IPS DF 6.9 (cell line): ENCODE measurements at places on chromosomes 7 and 10.

DNA sequence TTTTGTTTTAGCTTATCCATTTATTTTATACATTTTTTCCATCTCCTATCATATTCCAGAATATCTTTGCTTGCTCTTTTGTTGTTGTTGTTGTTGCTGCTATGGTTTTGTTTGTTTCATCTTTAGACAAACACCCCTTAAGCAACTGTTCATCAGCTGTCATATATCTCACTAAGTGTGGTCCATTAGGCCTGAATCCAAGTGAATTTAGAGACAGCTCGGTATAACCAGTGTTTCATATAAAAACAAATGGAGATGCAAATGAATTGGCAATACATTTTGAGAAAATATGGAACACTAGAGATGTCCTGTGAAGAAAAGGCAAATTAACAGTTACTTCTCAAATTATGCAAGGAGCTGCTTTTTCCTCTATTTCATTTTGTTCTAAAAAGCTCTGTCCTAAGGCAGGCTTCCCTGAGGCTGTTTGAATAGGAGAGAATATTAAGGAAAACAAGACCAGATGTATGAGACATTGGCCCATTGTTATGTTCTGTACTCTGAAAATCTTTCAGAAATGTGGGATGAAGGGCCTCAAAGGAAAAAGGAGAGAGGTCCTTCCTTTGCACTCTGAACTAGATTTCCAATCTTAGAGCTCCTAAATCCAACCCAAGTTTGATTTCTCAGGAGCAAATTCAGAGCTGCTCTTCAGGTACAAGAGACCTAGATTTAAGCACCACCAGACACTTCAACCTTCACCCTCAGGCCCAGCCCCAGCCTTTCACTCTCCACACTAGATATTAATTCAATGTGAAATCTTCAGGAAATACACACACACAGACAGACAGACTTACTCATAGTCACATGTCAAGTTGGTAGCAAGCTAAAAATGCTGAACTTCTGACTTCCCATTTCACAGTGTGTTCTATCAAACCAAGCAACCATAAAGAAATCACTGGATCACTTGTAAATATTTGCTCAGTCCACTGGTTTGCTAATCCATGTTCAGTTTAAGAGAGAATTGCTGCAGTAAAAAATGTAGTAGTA, 5.4 kb downstream of the TFEC start:
- no peak for DNase-seq

DNA sequence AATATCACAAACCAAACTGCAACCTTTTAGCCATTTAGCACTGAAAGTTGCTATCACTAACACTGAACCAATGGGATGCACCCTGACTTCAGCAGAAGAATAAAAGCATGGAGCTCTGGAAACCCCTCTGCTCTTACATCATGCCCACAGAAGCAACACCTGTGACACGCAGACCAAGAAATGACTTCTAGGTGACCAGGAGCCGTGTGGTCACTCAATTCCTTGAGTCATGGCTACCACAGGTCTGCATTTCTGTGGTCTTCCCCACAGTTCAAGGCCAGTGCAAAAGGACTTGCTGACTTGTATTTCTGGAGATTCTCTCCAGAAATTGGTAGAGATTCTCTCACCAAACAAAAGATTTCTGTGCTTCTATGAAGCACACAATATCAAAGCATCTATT, 38.3 kb downstream of the NRCAM start:
- no peak for DNase-seq

DNA sequence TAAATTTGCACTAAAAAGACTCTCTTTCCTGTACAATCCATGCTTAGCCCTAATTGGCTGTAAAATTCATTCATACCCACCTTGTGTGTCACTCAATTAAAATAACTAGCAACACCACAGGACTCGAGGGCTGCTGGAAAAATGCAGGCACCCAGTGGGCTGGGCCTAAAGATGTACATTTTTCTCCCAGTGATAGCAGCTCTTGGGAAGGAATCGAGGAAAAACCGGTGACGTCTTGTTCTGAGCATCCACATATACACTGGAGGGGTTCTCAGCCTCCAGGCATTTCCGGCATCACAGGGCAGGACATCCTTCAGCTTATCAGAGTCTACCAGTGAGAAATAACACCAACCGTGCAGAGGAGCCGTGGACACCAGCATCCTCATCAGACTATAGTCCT, 85.8 kb upstream of the PITRM1 start:
- DNase-seq: no peak

GRCh38 chr7:134465491-134465890, 6.6 kb upstream of the AKR1B1 start:
- no peak for DNase-seq

- DNase-seq: peak; percentile 35
Measured at GRCh38 chr10:88582806-88583583, at the start of gene RNLS. TSS of gene RNLS (minus strand) at chr10:88583318.

GRCh38 chr7:130880668-130881067, 146.7 kb upstream of the KLF14 start:
- DNase-seq: no peak

DNA sequence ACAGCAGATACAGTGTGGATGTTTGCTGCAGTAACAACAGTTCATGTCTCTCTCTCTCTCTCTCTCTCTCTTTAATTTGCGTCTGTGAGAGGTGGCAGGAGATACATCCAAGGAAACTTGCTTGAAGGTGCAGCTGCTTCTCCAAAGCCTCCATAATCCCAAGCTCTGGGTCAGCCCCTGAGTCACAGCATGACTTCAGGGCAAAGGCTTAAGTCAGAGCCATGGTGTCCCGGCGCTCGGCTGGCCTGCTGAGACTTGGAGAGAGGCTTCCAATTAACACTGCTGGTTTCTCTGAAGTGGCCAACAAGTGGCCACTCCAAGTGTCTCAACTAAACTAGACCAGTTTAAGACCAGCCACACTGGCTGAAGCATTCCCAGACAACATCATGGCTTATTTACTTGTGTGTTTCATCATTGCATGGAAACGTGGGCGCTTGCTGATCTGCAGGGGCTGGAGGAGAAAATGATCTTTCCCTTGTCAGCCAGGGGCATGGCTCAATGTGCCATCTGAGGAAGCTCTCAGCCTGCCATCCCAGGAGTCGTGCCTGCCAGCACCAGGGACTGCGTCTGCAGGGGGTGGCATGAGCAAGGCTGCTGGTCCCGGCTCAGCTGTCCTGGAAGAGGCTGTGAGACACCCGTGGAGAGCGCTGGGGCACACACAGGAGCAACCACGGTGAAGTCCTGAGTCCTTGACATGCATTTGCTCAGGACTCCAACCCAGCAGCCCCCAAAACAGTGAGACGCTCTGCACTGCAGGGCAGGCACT, 254.2 kb downstream of the COBL start:
- no peak for DNase-seq

DNA sequence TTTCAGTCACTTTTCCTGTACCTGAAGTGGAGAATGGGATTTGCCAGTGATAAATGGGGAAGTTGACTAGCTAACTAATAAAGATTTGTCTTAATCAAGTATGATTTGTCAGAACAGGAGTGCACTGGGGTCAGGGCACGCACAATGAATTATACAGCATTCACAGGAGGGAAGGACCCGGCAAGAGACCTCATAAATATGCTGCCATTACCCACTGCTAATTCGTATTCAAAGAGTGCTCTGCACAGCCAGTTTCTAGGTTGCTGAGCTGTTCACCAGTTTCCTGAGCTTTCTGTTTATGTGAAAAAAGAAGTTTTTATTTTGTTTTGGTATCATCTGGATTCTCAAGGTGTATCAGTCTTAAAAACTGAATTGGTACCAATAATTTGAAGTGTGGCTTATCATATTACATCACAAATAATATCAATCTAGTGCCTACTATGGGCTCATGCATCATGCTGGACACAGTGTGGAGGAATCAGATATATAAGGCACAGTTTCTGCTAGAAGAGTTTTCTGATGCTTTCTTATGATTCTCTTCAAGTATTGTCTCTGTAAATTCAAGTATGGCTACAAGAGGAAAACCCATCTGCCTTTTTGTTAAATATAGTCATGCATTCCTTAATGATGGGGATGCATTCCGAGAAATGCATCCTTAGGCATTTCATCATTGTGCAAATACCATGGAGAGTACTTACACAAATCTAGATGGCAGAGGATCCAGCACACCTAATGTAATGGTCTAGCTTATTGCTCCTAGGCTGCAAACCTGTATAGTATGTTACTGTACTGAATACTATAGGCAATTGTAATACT, 202.2 kb downstream of the VTI1A start:
- no peak for DNase-seq

GRCh38 chr7:46960970-46961369, 620.9 kb downstream of the TNS3 start:
- no peak for DNase-seq

GRCh38 chr10:91328320-91328984, 81.7 kb upstream of the HECTD2 start:
- DNase-seq: no peak

- DNase-seq: no peak
Measured at GRCh38 chr7:147941381-147941780, 649.2 kb upstream of the C7orf33 start.

DNA sequence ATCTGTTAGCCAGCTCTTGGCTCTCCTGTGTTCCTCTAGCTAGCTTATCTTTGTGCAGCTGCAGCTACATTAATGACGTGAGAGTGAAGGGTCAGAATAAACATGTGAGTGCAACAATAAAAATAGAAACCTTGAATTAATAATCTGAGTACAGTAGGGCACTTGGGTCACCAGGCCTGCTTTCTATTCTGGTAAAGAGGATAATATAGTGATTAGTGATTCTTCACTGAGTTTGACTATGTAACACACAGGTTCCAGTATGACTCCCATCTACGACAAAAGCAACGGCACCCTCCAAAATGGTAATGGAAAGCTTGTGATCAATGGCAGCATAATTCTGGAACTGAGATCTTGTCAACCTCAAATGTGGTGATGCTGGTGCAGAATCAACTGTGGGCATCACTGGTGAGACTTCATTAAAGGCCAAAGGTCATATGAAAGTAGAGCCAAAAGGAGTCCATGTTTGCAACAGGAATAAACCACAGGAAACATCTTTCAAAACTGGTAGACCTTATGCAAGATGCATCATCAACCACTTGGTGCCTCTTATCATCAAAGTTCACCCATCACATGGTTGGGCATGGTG, 77.6 kb downstream of the NRBF2 start:
- no peak for DNase-seq

DNA sequence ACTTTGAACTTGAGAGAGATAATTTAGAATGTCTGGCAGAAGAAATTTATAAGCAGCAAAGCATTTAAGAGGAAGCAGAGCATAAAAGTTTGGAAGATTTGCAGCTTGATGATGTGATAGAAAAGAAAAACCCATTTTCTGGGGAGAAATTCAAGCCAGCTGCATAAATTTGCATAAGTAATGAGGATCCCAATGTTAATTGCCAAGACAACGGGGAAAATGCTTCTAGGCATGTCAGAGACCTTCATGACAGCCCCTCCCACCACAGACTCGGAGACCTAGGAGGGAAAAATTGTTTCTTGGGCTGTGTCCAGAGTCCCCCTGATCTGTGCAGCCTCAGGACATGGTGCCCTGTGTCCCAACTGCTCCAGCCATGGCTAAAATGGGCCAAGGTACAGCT, 263.6 kb upstream of the POT1 start:
- DNase-seq: no peak

DNA sequence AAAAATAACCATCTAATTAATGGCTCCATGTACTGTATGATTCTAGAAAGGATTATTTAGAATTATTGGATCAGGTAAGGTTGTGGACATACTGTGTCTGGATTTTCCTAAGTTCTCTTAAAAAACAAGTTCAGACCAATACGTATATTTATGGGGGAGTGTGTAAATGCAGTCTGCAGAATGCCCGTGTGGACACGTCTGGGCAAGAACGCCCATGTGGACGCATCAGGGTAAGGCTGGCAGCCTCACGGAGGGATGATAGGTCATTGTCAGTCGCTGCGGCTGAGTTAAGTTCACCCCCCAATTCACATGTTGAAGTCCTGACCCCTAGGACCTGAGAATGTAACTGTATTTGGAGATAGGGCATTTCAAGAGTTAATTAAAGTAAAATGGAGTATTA, 160.0 kb upstream of the SHH start:
- no peak for DNase-seq

DNA sequence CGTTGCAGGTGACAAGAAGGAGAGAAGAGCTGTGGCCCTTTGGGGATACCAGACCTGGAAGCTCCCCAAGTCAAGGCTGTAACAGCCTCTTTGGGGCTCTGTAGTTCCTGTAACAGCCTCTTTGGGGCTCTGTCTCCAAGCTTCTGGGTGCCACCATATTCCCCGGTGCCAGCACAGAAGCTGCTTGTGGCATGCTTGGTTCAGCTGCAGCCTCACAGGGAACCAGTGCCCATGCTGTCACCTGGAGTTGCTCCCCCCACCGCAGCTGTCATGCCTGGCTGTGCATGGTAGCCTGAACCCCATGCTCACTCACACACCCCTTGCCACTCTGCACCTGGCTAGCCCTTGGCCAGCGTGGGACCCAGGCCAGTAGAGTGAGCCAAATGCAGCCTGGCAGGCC, 109.1 kb downstream of the ELAPOR2 start:
- no peak for DNase-seq

- no peak for DNase-seq
Measured at GRCh38 chr7:130611218-130611617, 57.3 kb downstream of the COPG2 start.

DNA sequence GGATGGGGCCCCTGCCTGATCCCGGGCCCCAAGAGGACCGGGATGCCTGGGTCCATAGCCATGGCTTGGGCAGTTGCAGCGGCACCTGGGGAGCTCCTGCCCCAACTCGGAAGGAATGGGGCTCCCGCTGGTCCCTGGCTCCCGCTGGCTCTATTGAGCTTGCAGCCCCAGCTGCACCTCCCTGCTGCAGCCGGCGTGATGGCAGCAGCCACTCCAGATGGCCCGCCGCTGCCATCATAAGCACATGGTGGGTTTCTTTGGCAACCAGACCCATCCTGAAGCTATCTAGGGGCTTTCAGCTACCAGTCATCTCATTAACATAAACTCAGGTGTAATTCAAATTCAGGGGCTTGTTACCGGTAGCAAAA, 11.1 kb upstream of the DNMBP start:
- no peak for DNase-seq

GRCh38 chr10:71684356-71685173, 35.0 kb downstream of the C10orf105 start:
- DNase-seq: no peak

DNA sequence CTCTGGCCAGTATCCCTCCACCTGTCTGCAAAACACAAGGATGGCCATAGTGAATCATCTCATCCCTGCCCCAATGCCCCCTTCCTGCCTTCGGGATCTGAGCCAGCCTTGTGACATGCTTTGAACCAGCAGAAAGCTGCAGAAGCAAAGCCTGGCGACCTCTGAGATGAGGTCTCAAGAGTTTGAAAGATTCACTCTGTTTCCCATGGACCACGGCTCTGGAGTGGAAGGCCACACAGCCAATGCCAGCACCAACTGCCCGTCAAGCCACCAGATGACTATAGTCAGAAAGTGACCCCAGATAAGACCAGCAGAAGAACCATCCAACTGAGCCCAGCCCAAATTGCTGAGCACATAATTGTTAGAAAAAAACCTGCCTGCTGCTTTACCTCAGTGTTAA, 193.9 kb upstream of the PPP2R2D start:
- DNase-seq: no peak
